ENCODE measurements at places on chromosomes 7 and 10. TPM values are rescaled to one million over a fixed set of nuclear protein-coding genes. Genes with fewer than 3 reads are reported as not detected.

ADAM22 gene
- 4.7 TPM for total RNA-seq

GRCh38 chr7:121486590-121486989 is 90.5 kb upstream of the FAM3C start:
- no peak overlapping the region for H3K4me3 ChIP-seq
- H3K4me1 ChIP-seq: no peaks in the 10 kb centered on the region
- no peak overlapping the region for H3K27ac ChIP-seq
- no peaks in the 10 kb centered on the region for H3K27me3 ChIP-seq
- H3K36me3 ChIP-seq: no peaks in the 10 kb centered on the region
- DNase-seq: no peak

- no peaks in the 10 kb centered on the region for H3K36me3 ChIP-seq
- H3K4me1 ChIP-seq: peaks cover 4% of the 10 kb centered on the region
- H3K27me3 ChIP-seq: no peaks in the 10 kb centered on the region
- H3K4me3 ChIP-seq: no peak overlapping the region
- no peak overlapping the region for H3K27ac ChIP-seq
Measured at GRCh38 chr10:386771-387592, 251.7 kb downstream of the ZMYND11 start.

DNA sequence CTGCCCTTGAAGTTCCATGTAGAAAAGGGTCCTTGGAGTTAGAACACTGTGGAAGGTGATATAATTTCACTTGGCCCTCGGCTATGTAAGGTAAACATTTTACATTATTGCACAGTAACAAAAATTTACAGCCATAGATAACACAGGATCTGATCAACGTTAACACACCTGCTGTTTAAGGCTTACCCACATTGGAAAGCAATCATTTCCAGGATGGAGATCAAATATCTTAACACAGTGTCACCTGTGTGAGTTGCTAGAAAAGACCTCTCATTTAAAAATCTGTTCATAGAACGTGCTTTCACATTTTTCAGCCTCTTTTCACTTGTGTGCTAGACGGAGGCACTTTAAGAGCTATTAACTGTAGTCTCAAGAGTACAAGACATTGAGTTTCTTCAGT is 1.9 kb downstream of the TMEM229A start:
- no peaks in the 10 kb centered on the region for H3K27me3 ChIP-seq
- no peak overlapping the region for H3K27ac ChIP-seq
- H3K4me1 ChIP-seq: no peaks in the 10 kb centered on the region

MET gene
- total RNA-seq: 3.1 TPM

NPSR1 gene
- not detected for total RNA-seq

- H3K4me1 ChIP-seq: peaks cover 12% of the 10 kb centered on the region
- no peak overlapping the region for H3K27ac ChIP-seq
- no peak for DNase-seq
- H3K36me3 ChIP-seq: peaks cover 12% of the 10 kb centered on the region
Measured at GRCh38 chr7:77238703-77239136, 39.1 kb upstream of the FGL2 start.

CYP3A5 gene
- total RNA-seq: not detected

TMEM229A gene
- not detected for total RNA-seq

GRCh38 chr10:23405540-23405939 is 33.3 kb upstream of the OTUD1 start:
- DNase-seq: no peak
- no peaks in the 10 kb centered on the region for H3K27me3 ChIP-seq
- H3K4me3 ChIP-seq: no peak overlapping the region
- H3K4me1 ChIP-seq: no peaks in the 10 kb centered on the region
- H3K27ac ChIP-seq: no peak overlapping the region

DNA sequence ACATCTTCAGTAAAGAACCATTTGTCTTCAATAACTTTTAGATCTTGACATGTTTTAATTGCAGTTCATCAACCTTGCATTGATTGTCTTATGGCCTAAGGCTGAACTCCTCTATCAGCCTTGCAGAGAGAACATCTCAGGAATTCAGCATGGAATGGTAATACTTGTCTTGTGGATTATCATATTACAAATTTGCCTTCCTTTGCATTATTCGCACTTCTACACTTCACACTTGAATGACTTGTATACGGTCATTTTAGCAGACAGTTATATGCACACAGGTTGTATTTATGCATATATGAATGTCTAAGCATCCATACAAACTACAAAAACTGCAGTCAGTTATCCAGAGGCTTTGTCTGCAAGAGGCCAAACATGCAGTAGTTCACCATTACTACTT is 31.7 kb downstream of the GPR85 start:
- no peaks in the 10 kb centered on the region for H3K27me3 ChIP-seq
- no peak overlapping the region for H3K4me3 ChIP-seq
- H3K27ac ChIP-seq: no peak overlapping the region

DNA sequence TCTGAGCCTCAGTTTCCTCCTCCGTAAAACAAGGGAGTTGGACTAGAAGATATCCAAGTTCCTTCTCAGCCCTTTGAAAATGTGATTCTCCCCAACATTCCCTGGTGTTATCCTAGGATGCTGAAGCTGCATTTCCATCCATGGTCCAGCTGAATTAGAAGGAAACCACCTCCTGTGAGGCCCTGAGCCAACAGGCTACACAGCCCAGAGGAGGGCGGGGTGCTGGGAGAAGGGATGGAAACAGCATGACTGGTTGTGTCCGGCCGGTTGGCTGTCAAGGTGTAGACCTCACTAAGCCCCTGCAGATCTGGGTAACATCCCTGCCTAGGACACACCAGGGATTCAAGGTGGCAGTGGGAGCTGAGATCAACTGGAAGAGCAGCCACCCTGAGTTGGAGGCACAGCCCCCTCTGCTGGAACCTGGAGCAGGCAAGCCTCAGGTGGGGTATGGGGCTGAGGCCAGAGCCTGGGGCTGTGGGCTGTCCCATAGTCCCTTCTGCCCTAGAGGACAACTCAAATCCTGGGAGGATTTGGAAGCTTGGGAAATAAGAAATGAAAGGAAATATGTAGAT is 72.0 kb downstream of the PAX2 start:
- H3K27ac ChIP-seq: no peak overlapping the region
- no peak overlapping the region for H3K4me3 ChIP-seq
- no peak for DNase-seq
- H3K4me1 ChIP-seq: no peaks in the 10 kb centered on the region

GRCh38 chr7:29864656-29865055 is 58.3 kb downstream of the WIPF3 start:
- no peak for DNase-seq
- H3K36me3 ChIP-seq: no peaks in the 10 kb centered on the region
- H3K27ac ChIP-seq: no peak overlapping the region
- H3K4me1 ChIP-seq: no peaks in the 10 kb centered on the region
- H3K4me3 ChIP-seq: no peak overlapping the region
- H3K27me3 ChIP-seq: no peaks in the 10 kb centered on the region

- no peaks in the 10 kb centered on the region for H3K27me3 ChIP-seq
- H3K36me3 ChIP-seq: peaks cover 17% of the 10 kb centered on the region
- peaks cover 14% of the 10 kb centered on the region for H3K4me1 ChIP-seq
- no peak overlapping the region for H3K4me3 ChIP-seq
- DNase-seq: no peak
- no peak overlapping the region for H3K27ac ChIP-seq
Measured at GRCh38 chr7:76340617-76341131, 18.1 kb downstream of the YWHAG start.

DNA sequence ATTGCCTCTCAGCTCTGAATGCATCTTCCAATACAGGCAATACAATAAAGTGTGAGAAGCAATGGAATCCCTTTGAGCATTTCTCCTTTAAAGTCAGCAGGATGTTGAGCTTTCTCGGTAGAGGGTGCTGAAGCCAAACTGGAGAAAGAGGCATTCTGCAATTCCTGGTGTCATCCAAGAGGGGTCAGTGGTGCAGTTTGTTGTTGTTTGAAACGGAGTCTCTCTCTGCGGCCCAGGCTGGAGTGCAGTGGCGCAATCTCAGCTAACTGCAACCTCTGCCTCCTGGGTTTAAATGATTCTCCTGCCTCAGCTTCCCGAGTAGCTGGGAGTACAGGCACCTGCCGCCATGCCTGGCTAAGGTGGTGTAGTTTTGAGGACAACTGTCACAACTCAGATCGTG is 486.5 kb downstream of the CALN1 start:
- no peaks in the 10 kb centered on the region for H3K4me1 ChIP-seq
- no peak overlapping the region for H3K4me3 ChIP-seq
- no peaks in the 10 kb centered on the region for H3K27me3 ChIP-seq

CREB5 gene
- not detected for total RNA-seq

ITIH2 gene
- total RNA-seq: not detected

- H3K4me3 ChIP-seq: no peak overlapping the region
- no peaks in the 10 kb centered on the region for H3K36me3 ChIP-seq
- H3K4me1 ChIP-seq: no peaks in the 10 kb centered on the region
- H3K27me3 ChIP-seq: no peaks in the 10 kb centered on the region
Measured at GRCh38 chr7:20402747-20403230, 72.1 kb downstream of the ITGB8 start.

DNA sequence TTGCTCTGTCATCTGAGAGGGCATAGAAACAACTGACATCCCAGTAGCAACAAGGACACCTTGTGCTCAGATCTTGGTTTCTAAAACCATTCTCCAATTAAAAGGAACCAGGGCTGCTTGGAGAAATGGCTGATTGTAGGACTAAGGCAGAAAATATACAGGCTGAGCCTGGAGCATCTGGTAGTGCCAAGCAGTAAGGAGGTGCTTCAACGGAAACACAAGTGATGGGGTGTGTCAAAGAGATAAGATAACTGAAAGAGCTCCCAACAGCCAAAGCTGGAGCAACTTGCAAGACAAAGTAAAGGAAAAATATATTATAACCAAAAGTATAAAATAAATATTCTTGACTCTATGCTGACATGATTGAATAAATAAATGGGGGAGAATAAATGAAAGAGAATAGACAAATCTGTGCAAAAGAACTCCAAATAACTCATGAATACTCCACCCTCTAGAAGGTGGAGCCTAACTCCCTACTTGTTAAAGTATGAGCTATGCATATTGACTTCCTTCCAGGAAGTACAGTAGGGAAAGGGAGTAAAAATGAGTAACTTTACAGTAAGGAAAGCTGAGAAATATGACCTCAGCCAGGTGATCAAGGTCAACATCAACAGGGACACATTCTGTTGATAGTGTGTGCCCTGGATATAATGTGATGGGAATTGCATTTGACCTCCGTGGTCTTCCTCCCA is 162.4 kb downstream of the NOC3L start:
- H3K27me3 ChIP-seq: no peaks in the 10 kb centered on the region
- no peak for DNase-seq
- no peak overlapping the region for H3K27ac ChIP-seq

SERPINE1 gene
- 0.31 TPM for total RNA-seq

GRCh38 chr7:114574384-114574783 is 159.8 kb downstream of the FOXP2 start:
- no peaks in the 10 kb centered on the region for H3K36me3 ChIP-seq
- H3K27me3 ChIP-seq: no peaks in the 10 kb centered on the region
- H3K27ac ChIP-seq: no peak overlapping the region
- H3K4me3 ChIP-seq: no peak overlapping the region
- no peak for DNase-seq

DNA sequence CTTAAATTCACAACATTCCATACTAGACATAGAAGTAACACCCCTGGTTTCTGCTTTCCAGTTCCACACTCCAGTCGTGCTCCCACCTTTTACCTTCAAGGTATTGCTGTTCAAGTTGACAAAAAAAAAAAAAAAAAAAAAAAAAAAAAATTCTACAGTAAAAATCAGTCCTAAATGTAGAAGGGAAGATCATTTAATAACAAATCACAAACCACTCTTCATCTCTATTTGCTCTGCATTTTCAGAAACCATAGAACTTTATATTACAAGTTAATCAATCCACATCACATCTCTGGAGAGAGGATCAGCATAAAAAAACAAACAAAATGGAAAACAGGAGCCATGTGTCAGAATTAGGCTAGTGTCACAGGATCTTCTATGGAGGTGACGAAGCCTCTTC is 206.3 kb upstream of the KLF14 start:
- H3K27me3 ChIP-seq: no peaks in the 10 kb centered on the region
- H3K4me3 ChIP-seq: no peak overlapping the region

GRCh38 chr10:21705142-21705827 is 171.3 kb downstream of the MLLT10 start:
- H3K27me3 ChIP-seq: no peaks in the 10 kb centered on the region
- no peak for DNase-seq
- H3K27ac ChIP-seq: no peak overlapping the region

EVX1 gene
- total RNA-seq: not detected

DNA sequence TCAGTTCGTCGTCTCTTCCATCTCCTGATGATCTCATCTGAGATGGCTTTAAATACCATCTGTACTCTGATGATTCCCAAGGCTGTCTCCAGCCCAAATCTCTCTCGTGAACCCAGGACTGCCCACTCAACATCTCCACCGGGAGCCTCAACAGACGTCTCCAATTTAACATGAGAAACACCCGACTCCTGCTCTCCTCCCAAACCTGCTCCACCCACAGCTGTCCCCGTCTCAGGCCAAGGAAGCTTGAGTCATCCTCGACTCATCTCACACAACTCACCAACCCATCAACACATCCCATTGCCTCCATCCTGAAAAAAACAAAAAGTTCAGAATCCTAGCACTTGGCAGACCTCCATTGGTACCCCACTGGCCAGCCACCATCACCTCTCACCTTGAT is 29.7 kb upstream of the CALN1 start:
- H3K4me3 ChIP-seq: no peak overlapping the region
- no peaks in the 10 kb centered on the region for H3K36me3 ChIP-seq
- H3K27ac ChIP-seq: no peak overlapping the region
- no peaks in the 10 kb centered on the region for H3K4me1 ChIP-seq

- H3K4me3 ChIP-seq: no peak overlapping the region
- no peaks in the 10 kb centered on the region for H3K27me3 ChIP-seq
- no peaks in the 10 kb centered on the region for H3K4me1 ChIP-seq
- H3K36me3 ChIP-seq: no peaks in the 10 kb centered on the region
Measured at GRCh38 chr7:67251986-67252558, 255.4 kb downstream of the TYW1 start.

GRCh38 chr7:130277763-130278643 is 11.3 kb downstream of the CPA2 start:
- no peak overlapping the region for H3K27ac ChIP-seq
- H3K36me3 ChIP-seq: no peaks in the 10 kb centered on the region
- H3K27me3 ChIP-seq: no peaks in the 10 kb centered on the region
- no peak overlapping the region for H3K4me3 ChIP-seq
- DNase-seq: no peak

DNA sequence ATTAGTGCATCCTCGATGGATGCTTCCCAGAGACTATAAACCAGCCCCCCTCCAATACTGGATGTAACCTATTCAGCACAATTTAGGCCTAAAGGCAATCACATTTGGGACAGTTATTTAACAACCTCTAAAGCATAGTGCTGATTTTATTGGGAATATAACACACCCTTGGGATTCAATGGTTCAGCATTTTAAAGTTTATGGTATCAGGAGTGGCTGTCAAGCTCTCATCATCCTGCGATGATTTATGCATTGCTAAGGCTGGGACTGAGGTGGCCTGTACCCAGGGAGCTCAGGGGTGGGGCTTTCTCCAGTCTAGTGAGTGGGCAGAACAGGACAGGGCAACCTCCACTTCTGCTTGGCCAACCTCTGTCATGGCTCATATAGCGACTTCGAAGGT is 464.9 kb downstream of the INHBA start:
- no peaks in the 10 kb centered on the region for H3K4me1 ChIP-seq
- no peaks in the 10 kb centered on the region for H3K27me3 ChIP-seq
- no peaks in the 10 kb centered on the region for H3K36me3 ChIP-seq

DENND2A gene
- total RNA-seq: not detected

PRKG1 gene
- total RNA-seq: not detected

Data from CD8-positive, alpha-beta memory T cell (primary cell).